ENCODE measurements at places on chromosomes 5 and 9. TPM values are rescaled to one million over a fixed set of nuclear protein-coding genes. Genes with fewer than 3 reads are reported as not detected.

The SCGB3A2 gene
- total RNA-seq: not detected

The TCF7 gene
- total RNA-seq: 3.0 TPM

The ADAMTS2 gene
- 4.6 TPM for total RNA-seq

The ROPN1L gene
- 0.38 TPM for total RNA-seq

The WDR38 gene
- not detected for total RNA-seq

The CDH9 gene
- not detected for total RNA-seq
